ENCODE measurements at places on chromosomes 3 and 15.

GRCh38 chr15:63133786-63134185 is 12.1 kb downstream of the LACTB start:
- no peak for DNase-seq

- DNase-seq, result no peak
These were observed 166.0 kb downstream of the DPH6 start for GRCh38 chr15:35379972-35380371.

DNA sequence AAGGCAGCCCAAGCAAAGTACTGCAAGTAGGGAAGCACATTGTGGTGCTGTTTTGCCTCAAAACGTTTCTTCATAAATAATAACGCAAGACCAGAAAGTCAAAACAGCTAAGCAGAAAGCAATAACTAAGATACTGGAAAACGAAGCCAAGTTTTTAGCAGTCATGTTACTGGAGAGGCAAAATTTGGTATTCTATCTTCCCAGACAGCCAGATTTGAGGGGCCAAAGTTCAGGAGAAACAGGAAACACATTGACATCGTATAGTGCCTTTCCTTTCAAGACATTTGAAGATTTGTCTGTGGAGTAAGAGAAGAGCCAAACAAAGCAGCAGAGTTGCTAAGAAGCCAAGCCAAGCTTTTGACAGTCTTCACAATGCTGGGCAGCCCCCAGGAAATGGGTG is 843.6 kb upstream of the NECTIN3 start:
- DNase-seq, result no peak

- no peak for DNase-seq
These were observed 927 bp downstream of the SMAD6 start for GRCh38 chr15:66702787-66703539.

- peak; percentile 98 for DNase-seq
These were observed 11.0 kb downstream of the ETV5 start for GRCh38 chr3:186097663-186098451.

DNA sequence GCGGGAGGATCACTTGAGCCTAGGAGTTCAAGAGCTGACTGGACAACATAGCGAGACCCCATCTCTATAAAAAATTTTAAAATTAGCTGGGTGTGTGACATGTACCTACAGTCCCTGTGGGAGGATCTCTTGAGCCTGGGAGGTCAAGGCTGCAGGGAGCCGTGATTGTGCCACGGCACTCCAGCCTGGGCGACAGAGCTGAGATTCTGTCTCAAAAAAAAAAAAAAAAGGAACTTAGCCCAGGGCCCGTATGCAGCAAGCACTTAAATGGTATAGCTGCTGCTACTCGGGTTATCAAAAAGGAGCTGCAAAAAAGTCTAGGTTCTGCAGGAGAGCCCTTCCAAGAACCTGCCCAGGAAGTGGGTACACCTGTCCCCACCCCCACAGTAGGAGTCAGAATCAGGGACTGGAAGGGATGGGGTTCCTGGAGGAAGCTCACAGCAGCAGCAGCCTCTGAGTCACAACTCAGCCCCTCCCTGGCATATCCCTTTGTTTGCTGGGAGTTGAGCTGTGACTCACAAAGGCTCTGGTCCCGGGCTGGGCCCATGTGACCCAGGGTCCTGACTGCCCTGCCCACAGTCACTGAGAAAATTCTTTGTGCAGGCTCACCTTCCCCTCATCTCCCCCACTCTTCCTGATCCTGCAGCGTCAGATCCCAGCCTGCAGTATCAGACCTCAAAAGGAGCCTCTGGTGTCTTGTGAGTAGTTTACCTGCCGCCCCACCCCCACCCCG is at the start of gene SPATA12:
Gene SPATA12 (plus strand): TSS at position 576 of the 733 bp plus-strand sequence. CDS start 13,031 bp downstream, outside the sequence.
- DNase-seq, result peak; percentile 73

GRCh38 chr3:65030847-65031463 is 343.2 kb upstream of the ADAMTS9 start:
- DNase-seq, result no peak

Data from putamen (tissue), 1 donor.